ENCODE measurements at places on chromosomes 3 and 15.

DNA sequence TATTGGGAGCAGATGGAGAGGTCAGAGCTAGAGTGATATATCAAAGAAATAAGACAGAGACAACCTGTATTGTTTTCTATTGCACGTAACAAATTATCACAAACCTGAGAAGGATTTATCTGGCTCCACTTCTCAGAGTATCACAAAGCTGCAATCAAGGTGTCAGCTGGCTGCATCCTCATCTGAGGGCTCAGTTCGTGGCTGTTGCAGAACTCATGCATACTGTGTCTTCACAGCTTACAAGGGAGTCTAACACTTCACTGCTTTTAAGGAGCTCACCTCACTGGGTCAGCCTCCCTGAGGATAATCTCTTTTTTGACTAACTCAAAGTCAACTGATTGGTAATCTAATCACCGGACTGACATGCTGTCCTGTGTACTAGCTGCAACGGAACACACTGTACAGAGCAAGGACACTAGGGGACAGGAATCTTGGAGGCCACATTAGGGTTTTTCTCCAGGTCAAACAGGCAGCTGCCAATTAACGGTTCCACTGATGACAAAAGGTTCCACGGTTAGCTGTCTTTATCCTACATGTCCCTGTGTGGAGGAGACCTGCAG lies 1006.8 kb upstream of the SEMA6D start:
- DNase-seq = no peak

- DNase-seq = no peak
These were observed 170.2 kb downstream of the KCNMB2 start for GRCh38 chr3:178706411-178706810.

- DNase-seq = no peak
These were observed 321.4 kb upstream of the GBE1 start for GRCh38 chr3:82082796-82083195.

GRCh38 chr15:74131628-74132413 lies 1.4 kb downstream of the ISLR2 start:
- no peak for DNase-seq

DNA sequence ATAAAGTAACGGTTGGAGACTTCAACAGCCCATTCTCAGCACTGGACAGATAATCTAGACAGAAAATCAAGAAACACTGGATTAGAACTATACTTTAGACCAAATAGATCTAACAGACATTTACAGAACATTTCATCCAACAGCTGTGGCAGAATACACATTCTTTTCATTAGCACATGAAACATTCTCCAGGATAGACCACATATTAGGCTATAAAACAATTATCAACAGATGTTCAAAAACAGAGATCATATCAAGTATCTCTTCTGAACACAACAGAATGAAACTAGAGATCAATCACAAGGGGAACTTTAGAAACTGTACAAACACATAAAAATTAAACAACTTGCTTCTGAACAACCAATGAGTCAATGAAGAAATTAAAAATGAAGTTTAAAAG lies 133.3 kb downstream of the ADAM10 start:
- DNase-seq = no peak

DNA sequence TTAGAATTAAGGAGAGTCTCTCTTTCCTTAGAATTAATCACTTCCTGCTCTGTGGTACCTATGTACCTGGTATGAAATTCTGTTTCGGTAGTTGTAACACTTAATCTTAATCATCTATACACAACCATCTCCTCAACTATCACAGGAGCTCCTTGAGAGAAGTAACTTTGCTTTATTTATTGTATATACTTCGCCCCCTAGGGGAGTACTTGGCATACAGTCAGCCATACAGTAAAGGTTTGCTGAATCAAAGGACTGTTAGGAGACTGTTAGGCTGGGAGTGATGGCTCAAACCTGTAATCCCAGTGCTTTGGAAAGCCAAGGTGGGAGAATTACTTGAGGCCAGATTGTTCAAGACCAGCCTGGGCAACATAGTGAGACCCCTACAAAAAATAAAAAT lies 44.7 kb downstream of the RORA start:
- DNase-seq = no peak

DNA sequence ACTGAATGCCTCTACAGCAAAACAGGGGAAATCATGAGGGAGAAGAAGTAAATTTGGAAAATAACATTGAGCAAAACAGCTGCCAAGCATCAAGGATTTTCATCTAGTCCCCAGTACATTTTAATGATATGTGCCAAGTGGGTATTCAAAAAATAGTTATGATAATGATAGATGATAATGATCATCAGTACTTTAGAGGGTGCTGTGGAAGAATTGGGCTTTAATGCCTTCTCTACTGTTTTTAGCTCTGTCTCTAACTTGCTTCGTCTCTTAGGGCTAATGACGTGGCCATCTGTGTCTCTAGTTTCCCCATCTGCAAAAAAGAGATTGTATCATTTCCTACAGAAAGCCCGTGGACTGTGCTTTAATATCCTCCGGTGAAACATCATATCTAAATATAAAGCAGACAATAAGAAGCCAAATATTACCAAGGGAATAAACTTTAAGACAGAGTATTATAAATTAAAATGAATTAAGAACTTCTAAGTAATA lies 10.2 kb upstream of the FSIP1 start:
- DNase-seq = peak; percentile 28

GRCh38 chr3:74750901-74751300 lies 136.4 kb upstream of the CNTN3 start:
- no peak for DNase-seq

DNA sequence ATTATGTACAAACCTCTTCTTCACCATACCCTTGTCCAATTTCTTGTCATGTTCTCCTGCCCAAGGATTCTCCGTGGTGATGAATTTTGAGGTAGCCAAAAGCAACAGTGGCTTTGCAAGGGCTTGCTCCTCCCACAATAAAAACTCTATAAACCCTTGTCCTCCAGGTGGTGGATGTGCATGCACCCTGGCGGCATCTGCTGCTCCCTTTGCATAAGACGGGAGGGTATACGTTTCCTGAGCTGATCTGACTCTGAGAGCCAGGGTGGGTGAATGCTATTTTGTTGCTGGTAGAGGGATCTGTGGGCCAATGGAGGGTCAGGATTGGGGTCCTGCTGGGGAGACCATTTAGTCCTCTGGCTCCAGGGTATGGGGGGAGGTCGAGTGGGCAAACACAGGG lies 5.4 kb downstream of the DNAH1 start:
- DNase-seq = no peak

DNA sequence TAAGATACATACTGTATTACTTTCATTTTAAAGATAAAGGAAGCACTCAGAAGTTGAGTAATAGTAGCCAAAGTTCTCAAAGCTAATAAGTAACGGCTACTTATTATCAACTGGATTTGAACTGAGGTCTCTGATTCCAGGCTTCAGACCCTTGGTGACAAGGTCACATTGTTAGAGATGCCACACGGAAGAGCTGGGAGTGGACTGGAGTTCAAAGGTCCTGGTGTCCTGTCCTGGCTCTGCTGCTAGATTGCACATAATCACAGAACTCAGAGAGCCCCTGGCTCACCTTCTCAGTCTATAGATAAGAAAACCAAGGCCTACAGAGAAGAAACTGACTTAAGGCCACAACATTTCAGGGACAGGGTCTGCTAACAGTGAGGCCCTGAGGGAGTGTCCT lies 75.3 kb downstream of the MYLK start:
- no peak for DNase-seq

DNA sequence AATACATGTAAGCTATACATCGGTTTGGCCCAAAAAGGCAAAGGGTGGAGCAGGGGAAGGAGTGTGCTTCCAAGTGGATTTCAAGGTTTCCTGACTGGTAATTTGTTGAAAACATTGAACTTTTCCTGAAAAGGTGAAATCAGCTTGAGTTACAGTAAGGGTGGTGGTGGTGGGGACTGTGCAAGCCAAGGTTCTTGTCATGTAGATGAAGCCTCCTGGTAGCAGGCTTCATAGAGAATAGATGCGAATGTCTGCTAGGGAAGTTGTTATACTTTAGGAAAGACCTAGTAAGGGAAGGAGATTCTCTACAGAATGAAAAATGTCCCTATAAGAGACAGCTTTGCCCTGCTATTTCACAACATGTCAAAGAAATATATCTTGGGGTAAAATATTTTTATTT lies 528.2 kb upstream of the CBLB start:
- DNase-seq = no peak

- DNase-seq = no peak
These were observed 333.2 kb upstream of the C2CD4B start for GRCh38 chr15:62498278-62498677.

GRCh38 chr15:68497206-68497910 lies 65.4 kb upstream of the ITGA11 start:
- DNase-seq = no peak

DNA sequence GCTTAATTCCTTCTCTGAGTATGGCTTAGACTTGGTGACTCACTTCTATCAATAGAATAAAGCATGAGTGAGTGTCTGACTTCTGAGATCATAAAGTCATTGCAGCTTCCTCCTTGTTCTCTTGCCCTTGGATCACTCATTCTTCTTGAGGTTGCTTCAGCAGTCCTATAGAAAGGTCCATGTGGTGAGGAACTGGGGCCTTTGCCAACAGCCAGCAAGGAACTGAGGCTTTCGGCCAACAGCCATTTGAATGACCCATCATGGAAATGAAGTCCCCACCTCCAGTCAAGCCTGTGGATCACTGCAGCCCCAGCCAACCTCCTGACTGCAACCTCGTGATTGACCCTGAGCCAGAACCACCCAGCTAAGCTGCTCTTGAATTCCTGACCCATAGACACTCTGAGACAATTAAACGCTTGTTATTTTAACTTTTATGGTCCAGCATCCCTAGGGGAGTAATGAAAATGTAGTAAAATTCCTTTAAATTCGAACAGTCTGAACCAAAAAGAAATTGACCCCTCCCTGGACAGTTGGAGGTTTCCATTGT lies 84.5 kb downstream of the WDR76 start:
- peak; percentile 97 for DNase-seq

- peak; percentile 67 for DNase-seq
These were observed 343.1 kb downstream of the LPP start for GRCh38 chr3:188497021-188497420.

- DNase-seq = no peak
These were observed 3.8 kb downstream of the TIPARP start for GRCh38 chr3:156678197-156678596.

DNA sequence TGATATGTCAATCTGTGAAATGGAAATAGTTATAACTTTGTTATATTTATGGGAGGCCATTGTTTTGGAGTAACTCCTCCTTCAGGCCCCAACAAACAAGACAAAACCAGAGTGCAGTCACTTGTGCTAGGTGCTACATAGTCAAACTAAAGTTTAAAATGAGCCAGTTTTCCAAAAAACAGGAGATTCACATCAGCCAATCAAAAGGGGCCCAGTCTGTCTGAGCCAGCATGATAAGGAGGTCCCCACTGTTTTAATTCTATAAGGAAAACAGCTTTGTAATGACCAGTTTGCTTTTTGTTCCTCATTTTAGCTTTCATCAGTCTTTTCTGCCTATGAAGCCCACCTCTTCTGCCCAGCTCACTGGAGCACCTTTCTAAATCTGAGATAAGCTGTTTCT lies 94.7 kb upstream of the SLC7A14 start:
- no peak for DNase-seq

- DNase-seq = peak; percentile 95
These were observed 60.7 kb upstream of the CMTM8 start for GRCh38 chr3:32177702-32178198.

- no peak for DNase-seq
These were observed 63.6 kb downstream of the PCSK6 start for GRCh38 chr15:101425787-101426365.

GRCh38 chr3:35200056-35200455 lies 439.3 kb upstream of the ARPP21 start:
- DNase-seq = peak; percentile 70

DNA sequence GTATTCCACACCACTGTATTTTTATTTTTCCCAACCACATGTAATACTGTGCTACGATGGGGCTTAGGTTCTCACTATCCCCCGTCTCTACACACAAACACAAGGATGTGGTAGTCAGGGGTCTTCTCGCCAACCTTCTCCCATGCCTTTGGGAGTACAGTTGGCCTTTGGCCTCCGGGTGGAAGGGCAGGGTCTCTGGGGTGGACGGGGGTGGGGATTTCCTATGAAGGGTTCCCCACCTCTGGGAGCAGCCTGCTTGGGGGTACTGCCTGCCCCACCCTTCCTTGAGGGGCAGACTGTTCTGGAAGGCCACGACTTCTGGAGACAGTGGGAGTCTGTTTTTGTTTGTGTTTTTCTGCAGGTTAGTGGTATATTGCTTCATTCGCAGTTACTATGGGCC lies 21.3 kb upstream of the RAD18 start:
- DNase-seq = no peak

All from brain microvascular endothelial cell (primary cell).